ENCODE measurements at places on chromosomes 1 and 21.
A peak's percentile ranks its signal among the peaks of the same experiment; 100 is the strongest.

DNA sequence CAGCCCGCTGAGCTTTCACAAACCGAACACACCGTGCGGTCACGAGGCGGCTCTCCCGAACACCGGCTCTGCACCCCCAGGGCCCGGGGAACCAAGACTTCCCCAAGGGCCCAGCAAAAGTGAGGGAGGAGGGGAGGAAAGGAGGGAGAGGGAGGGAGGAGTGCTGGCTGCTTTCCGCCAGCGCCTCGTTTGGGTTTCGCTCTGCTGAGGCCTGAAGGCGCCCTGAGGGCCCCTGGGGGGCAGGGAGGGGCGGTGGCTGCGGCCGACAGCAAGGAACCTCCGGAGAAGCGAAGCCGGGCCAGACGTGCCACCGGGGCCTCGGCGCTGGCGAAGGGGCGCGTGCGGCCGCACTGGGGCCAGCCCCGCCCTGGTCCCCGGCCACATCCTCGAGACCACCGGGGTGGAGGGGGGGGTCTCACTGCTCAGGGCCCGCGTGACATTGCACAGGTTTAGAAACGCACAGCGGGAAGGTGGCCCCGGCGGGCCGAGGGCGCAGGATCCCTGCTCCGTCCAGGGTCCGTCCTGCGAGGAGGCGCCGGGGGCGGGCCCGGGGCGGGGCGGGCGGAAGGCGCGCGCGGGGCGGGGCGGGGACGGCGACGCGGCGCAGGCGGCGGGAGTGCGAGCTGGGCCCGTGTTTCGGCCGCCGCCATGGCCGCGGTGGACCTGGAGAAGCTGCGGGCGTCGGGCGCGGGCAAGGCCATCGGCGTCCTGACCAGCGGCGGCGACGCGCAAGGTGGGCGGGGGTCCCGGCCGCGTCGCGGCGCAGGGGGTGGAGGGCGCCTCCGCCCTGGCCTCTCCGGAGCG lies at the start of gene PFKL:
Gene PFKL, plus strand, starts transcription at position 596 of the 804 bp plus-strand sequence. Its CDS starts 53 bp downstream, at position 649.
- no peaks in the 10 kb centered on the region for H3K4me1 ChIP-seq
- H3K4me3 ChIP-seq, result peak within 1 kb of the TSS; percentile 85
- H3K27ac ChIP-seq, result peak within 1 kb of the TSS; percentile 89
- H3K27me3 ChIP-seq, result no peaks in the 10 kb centered on the region

GRCh38 chr21:32088471-32088870 lies 190.4 kb downstream of the MIS18A start:
- no peaks in the 10 kb centered on the region for H3K4me1 ChIP-seq
- H3K4me3 ChIP-seq, result no peak overlapping the region
- no peaks in the 10 kb centered on the region for H3K36me3 ChIP-seq
- DNase-seq, result no peak

GRCh38 chr1:109391626-109392025 lies 6.1 kb downstream of the SORT1 start:
- no peak overlapping the region for H3K4me3 ChIP-seq
- H3K4me1 ChIP-seq, result no peaks in the 10 kb centered on the region
- no peaks in the 10 kb centered on the region for H3K27me3 ChIP-seq
- no peak for DNase-seq
- H3K36me3 ChIP-seq, result no peaks in the 10 kb centered on the region
- H3K27ac ChIP-seq, result peak overlapping the region; percentile 95

DNA sequence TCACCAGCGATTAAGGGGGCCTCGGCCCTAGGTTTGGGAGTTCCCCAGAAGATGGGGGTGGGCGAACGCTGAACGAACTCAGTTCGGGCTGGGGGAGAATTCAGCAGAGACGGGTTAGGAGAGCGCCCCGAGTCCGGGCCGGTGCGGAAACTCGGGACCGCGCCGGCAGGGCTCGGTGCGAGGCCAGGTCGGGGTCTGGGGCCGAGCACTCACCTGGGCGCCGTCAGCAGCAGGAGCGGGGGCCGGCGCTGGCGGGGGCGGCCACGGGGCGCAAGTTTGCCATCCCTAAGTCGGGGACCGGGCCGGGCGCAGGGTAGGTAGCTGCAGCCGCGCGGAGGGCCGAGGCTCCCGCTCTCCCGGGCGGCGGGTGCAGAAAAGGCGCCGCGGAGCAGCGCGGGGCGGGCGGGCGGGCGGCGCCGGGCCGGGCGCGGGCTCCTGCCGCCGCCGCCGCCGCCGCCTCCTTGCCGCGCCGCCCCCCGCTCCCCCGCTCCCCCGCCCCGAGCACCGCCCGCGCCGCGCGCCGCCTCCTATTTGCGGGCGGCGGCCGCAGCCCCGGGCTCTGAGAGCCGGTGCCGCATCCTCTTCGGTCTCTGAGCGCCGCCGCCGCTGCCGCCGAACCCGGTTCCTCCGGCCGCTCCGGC lies 349 bp downstream of the ADGRB2 start:
- H3K36me3 ChIP-seq, result no peaks in the 10 kb centered on the region
- H3K4me3 ChIP-seq, result peak overlapping the region; percentile 42
- no peaks in the 10 kb centered on the region for H3K27me3 ChIP-seq
- H3K27ac ChIP-seq, result no peak overlapping the region

- H3K27ac ChIP-seq, result no peak within 1 kb of the TSS
- H3K4me1 ChIP-seq, result peaks cover 16% of the 10 kb centered on the region
- no peaks in the 10 kb centered on the region for H3K36me3 ChIP-seq
- no peak for DNase-seq
- H3K4me3 ChIP-seq, result peak within 1 kb of the TSS; percentile 16
Measured at GRCh38 chr1:9651565-9652378, at the start of gene PIK3CD. PIK3CD (plus strand) TSS chr1:9651731; CDS start chr1:9710456, 58,725 bp downstream.

GRCh38 chr1:9910423-9911178 lies 532 bp upstream of the CTNNBIP1 start:
- H3K4me3 ChIP-seq, result peak overlapping the region; percentile 65
- H3K4me1 ChIP-seq, result peaks cover 7% of the 10 kb centered on the region
- peak; percentile 100 for DNase-seq
- H3K27ac ChIP-seq, result peak overlapping the region; percentile 80

DNA sequence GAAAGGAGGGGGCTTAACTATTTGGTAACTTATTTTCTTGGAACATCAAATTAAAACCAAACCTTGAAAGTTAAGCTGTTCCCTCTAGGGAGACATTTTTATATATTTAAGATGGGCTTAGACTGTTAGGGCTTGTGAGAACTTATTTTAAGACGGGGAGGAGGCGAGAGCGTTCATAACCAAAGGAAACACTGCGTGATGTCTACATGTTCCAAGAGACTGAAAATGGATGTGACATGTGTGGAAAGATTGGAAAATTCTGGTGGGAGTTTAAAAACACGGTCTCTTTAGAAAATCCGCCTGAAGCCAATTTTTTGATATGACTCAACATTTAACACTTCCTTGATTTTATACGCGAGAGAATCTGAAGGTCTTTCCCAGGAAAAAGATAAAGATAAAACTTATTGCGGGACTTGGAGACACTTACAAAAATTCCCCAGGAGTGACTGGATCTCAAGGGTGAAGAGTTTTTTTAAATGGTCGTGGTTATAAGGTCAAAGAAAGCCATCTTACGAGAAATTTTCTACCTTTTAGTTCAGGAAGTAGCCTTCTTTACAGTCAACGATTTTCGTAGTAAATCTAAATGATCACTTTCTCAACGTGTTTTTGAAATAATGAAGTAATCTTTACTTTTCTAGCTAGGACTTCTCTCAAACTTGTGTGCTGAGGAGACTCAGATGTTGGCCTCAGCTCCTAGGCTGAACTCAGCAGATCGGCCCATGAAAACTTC lies 828 bp downstream of the PNRC2 start:
- H3K27ac ChIP-seq, result peak overlapping the region; percentile 98
- H3K4me3 ChIP-seq, result peak overlapping the region; percentile 88
- DNase-seq, result no peak
- no peaks in the 10 kb centered on the region for H3K36me3 ChIP-seq
- peaks cover 7% of the 10 kb centered on the region for H3K4me1 ChIP-seq
- no peaks in the 10 kb centered on the region for H3K27me3 ChIP-seq

- no peak overlapping the region for H3K27ac ChIP-seq
- DNase-seq, result no peak
- no peaks in the 10 kb centered on the region for H3K4me1 ChIP-seq
- no peaks in the 10 kb centered on the region for H3K36me3 ChIP-seq
- no peak overlapping the region for H3K4me3 ChIP-seq
Measured at GRCh38 chr1:43789604-43790550, 82.5 kb downstream of the ST3GAL3 start.

DNA sequence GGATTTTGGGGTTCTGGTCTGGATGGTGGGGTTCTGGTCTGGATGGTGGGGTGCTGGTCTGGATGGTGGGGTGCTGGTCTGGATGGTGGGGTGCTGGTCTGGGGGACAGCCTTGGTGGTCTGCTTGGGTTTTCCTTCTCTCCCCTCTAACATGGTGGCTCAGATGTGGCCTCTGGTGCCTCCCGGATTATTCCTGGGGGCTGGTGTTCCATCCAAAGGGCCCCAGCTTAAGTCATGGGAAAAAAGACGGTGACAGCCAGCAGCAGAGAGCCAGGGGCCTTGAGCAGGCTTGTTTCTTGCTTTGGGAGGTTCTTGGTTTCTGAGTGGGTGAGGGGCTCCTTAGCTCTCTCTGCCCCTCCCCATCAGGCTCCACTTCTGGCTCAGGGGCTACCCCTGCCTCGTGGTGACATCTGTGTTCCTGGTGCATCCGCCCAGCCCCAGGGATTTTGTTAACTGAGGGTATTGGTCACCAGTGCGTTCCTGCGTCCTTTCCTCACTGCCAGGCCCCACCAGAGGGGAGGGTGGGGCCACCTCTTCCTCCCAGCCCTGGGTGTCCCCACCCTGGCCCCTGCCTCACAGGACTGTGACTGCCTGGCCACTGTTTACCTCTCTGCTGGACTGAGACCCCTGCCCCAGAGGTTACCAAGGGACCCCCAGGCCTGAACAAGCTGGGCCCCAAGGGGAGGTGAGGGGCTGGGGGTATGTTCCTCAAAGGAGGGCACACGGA lies 43.2 kb upstream of the ACTRT2 start:
- H3K36me3 ChIP-seq, result no peaks in the 10 kb centered on the region
- no peaks in the 10 kb centered on the region for H3K4me1 ChIP-seq
- H3K27me3 ChIP-seq, result no peaks in the 10 kb centered on the region
- H3K27ac ChIP-seq, result no peak overlapping the region
- no peak overlapping the region for H3K4me3 ChIP-seq

DNA sequence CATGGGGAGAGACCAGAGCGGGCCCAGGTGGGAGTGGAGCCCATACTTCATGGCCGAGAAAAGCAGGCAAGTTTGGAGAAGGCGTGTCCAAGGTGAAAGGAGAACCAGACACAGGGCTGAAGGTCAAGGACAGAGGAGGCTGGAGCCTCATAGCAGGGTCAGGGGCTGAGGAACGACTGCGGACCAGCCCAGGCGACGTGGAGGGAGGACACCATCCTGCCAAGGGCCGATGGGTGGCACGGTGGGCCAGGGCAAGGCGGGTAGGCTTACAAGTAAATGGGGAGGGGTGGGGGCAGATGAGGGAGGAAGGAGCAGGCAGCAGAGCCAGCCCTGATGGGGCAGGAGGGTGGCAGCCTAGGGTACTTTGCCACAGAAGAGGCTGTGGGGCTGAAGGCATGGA lies 18.2 kb upstream of the GPR153 start:
- H3K36me3 ChIP-seq, result no peaks in the 10 kb centered on the region
- no peak overlapping the region for H3K27ac ChIP-seq
- no peaks in the 10 kb centered on the region for H3K4me1 ChIP-seq
- no peaks in the 10 kb centered on the region for H3K27me3 ChIP-seq
- no peak overlapping the region for H3K4me3 ChIP-seq

DNA sequence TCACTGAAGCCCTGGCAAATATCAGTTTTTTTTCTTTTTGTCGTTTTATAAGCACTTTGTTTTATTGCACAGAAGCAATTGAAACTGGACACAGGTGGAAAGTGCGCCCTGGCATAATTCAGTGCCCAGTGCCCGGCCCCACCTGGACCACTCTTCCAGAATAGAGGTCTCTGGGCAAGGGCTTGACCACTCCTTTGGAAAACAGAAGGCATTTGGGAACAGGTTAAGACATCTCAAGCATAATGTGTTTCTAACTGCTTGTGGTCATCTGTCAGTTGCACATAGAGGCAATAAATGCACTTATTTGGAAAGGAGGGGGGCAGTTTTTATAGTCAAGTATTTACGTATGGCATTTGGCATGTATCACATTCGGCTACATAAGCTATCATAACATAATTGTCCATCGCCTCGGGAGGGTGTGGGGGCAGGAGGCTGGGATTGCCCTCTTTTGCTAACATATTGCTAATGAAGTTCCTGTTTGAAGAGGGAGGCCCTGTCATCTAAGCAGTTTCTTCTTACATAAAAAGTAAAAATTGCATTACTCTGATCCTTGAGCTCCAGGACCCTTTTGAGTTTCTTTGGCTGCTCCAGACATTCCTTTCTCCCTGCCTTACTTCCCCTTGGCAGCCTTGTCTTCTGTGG lies 14.7 kb upstream of the CD2 start:
- no peaks in the 10 kb centered on the region for H3K27me3 ChIP-seq
- H3K4me1 ChIP-seq, result no peaks in the 10 kb centered on the region
- DNase-seq, result no peak
- no peak overlapping the region for H3K27ac ChIP-seq
- no peak overlapping the region for H3K4me3 ChIP-seq

GRCh38 chr1:110255392-110255787 lies 45.3 kb downstream of the KCNC4 start:
- no peak for DNase-seq
- no peak overlapping the region for H3K4me3 ChIP-seq
- H3K27me3 ChIP-seq, result no peaks in the 10 kb centered on the region
- H3K27ac ChIP-seq, result no peak overlapping the region
- no peaks in the 10 kb centered on the region for H3K4me1 ChIP-seq

DNA sequence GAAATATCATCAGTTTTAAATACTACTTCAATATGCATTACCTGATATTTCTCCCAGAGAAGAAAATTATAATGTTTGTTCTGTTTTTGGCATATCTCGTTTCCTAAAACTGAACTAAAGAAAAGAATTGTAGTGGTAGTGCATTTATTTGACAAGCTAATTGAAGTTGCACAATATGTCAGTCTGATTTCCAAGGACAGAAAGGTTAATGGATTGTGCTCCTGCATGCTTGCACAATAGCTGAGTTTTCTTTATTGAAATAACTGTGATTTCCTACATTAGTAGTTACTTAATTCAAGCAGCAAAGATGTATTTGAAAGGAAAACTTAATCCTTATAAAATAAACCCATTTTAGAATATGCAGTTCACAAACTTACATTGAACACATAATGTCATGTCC lies 2047.7 kb downstream of the NCAM2 start:
- H3K36me3 ChIP-seq, result no peaks in the 10 kb centered on the region
- H3K27me3 ChIP-seq, result no peaks in the 10 kb centered on the region
- H3K4me1 ChIP-seq, result no peaks in the 10 kb centered on the region
- no peak overlapping the region for H3K27ac ChIP-seq
- no peak overlapping the region for H3K4me3 ChIP-seq

- no peaks in the 10 kb centered on the region for H3K27me3 ChIP-seq
- H3K27ac ChIP-seq, result no peak overlapping the region
- DNase-seq, result no peak
Measured at GRCh38 chr1:226201029-226201593, 14.6 kb upstream of the ACBD3 start.
